ENCODE measurements at places on chromosomes 2 and 18.

DNA sequence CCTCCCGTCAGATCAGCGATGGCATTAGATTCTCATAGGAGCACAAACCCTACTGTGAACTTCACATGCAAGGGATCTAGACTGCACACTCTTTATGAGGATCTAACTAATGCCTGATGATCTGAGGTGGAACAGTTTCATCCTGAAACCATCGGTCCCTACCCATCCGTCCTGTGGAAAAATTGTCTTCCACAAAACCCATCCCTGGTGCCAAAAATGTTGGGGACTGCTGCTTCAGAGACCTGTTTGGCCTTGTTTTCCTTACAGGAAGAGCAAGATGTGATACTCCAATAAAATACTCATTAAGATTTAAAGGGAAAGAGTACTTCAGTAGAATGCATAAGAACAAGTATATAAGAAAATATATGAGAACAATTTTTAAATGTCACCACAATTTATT lies 71.1 kb downstream of the RNF152 start:
- no peak for DNase-seq

DNA sequence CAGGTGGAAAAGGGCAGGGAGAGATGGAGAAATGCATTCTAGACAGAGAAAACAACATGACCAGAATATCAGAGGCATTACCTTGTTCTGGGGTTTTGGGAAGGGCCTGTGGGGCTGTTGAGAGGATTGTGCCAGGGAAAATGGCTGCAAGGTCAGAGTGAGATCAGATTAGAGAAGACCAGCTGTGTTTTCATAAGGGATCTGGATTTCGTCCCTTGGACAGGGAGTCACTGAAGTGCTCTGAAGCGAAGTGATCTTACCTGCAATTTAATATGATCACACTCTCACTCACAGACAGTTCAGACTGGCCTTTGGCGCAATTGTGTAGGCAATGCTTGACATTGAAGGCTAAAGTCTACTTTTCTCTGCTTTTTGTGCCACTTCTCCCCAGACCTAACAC lies 20.3 kb upstream of the REG3G start:
- no peak for DNase-seq

GRCh38 chr2:64363848-64364247 lies 90.1 kb upstream of the LGALSL start:
- no peak for DNase-seq

DNA sequence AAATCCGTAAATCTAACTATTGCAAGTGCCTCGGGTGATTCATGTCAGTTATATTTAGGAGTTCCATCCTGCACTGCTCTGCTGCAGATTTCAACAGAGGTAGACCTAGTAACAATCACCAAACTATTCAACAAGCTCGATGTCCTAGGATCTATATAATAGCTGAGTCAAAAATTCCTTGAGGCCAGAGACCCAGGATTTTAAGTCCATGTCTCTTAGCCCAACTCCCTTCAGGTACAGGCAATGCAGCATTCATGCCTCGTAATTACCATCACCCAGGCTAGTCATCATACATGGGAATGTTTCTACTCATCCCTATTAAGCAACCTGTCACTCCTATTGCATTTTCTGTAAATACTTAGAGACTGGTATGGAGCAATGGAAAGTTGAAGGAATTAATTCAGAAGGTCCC lies 729 bp downstream of the TM4SF20 start:
- DNase-seq, result no peak

GRCh38 chr2:52144590-52144989 lies 1112.7 kb upstream of the NRXN1 start:
- no peak for DNase-seq

DNA sequence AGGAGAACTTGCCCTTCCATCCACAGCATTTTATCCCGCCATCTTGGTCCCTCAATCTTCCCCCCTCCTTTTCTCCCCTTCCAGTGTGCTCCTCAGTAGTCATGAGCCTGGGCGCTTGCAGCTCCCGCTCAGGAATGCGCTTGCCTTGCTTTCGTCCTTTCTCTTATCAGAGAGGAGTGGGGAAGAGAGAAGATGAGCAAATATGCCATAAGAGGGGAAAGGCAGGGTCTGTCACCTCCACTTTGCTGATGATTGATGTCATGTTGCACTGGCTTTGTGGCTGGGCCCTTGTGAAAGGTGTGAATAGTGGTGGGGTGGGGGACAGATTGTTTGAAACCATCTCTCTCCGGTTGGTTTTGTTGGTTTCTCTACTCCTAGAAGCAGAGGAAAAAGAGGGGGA lies 569.3 kb downstream of the TNS1 start:
- no peak for DNase-seq

DNA sequence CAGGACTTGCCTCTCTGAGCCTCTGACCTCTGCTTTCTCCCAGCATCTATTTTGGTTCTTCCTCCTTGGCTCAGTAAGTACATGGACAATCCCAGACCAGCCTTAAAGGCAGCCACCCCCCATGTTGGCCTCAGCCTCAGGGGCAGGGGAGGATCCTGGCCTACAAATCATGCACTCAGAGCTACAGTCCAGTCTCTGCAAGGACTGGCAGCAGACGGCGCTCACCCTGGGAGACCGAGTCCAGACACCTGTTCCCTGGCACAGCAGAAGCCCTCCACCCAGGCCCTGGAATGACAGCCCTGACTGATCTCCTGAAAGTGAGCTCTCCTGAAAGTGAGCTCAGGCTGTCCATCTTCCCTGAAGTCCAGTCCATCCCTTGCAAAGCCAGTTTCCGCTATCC lies 25.7 kb upstream of the PTPN4 start:
- DNase-seq, result no peak

DNA sequence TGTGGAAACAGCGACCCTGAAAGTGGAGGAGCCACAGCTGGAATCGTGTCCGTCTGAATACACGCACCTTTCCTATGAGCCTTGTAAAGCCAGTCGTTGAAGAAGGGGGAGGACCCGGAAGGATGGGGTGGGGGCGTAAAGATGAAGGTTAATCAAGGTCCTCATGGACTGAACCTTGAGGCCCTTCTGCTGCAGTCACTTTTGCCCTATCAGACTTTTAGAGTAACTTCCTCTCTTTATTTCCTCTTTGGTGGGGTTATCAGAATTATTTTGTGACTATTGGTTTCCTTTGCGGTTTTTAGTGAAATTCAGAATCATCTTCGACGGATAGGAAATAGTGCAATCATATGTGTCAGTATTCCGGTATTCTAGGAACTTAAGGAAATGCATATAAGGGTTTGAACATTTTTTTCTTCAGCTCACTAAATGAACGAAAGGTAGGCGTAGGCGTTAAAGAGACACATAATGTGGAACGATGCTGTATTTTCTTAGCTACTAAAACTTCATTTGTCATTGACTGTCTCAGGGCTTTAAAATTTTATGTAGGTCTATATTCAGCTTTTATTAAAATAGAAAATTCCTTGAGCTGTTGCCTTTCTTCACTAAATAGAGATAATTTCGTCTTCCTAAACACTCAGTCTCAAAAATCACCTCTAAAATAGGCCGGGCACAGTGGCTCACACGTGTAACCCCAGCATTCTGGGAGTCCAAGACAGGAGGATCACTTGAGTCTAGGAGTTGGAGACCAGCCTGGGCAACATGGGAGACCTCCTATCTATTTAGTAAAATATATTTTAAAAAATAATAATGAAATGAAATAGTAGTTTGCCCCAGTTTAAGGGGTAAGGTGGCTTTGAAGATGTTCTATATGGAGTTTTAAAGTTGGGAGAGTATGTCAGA lies 1.4 kb upstream of the YES1 start:
- peak; percentile 83 for DNase-seq

GRCh38 chr2:235820571-235820970 lies 326.7 kb downstream of the AGAP1 start:
- no peak for DNase-seq

DNA sequence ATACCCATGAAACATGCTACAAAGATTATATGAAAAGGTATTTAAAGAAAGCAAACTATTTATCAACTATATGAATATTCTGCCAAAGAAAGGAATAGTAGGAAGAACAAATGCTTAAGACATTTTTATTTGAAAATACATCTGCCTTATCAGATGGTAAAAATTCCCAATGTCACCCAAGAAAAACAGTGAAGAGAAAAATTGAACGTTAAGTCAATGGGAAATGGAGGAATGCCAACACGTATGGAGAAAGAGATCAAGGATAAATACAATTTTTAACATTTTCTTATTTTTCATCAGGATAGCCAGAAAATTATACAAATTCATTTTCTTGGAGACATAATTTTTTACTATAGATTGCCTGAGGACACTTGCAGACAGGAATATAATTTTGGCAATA lies 394.2 kb downstream of the ZEB2 start:
- no peak for DNase-seq

- DNase-seq, result no peak
These were observed 2.7 kb downstream of the CDH7 start for GRCh38 chr18:65753520-65753919.

DNA sequence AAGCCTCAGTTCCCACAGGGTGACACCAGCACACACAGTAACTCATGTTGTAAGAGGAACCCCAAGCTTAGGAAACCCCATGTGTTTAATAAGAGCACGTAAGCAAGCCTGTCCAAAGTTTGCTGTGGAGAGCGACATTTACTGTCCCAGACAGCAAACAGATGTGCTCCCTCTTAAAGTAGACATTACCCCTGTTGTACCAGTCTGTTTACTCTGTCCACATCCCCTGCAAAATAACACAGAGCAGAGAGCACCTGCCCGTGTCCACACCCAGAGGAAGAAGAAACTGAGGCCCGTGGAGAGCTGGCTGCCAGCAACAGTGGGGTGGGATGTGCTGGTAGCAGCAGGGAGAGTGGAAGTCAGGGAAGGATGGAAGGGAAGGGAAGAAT lies 243.5 kb downstream of the GBX2 start:
- DNase-seq, result no peak

DNA sequence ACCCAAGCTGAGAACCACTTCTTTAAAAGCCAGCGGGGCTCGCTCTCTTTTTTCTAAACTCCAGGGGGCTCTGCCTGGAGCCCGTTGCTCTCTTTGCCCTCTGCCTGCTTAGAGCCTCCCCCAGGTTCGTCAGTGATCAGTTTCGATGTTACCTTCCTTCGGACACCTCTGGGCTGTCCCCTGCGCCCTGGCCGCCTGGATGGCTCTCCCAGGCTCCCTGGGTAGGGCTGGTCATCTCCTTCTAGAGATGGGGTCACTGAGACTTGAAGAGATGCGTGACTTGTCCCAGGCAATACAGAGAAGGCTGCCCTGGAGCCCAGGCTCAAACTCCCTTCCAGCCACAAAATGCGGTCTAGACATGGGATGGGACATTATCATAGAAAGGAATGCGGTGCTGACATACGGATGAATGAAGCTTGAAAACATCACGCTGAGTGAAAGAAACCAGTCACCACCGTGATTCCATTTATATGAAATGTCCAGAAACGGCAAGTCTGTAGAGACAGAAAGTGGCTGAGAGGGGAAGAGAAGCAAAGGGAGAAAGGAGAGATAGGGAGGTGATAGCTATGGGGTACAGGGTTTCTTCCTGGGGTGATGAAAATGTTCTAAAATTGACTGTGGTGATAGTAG lies 14.6 kb downstream of the KCNF1 start:
- no peak for DNase-seq

- no peak for DNase-seq
These were observed 76.5 kb downstream of the MEX3C start for GRCh38 chr18:51120809-51121596.

Measured in SIG-M5 (cell line).